Dorsolateral prefrontal cortex (tissue), 122 donors: ENCODE measurements at places on chromosomes 6 and 20.
A peak's percentile ranks its signal among the peaks of the same experiment; 100 is the strongest.

DNA sequence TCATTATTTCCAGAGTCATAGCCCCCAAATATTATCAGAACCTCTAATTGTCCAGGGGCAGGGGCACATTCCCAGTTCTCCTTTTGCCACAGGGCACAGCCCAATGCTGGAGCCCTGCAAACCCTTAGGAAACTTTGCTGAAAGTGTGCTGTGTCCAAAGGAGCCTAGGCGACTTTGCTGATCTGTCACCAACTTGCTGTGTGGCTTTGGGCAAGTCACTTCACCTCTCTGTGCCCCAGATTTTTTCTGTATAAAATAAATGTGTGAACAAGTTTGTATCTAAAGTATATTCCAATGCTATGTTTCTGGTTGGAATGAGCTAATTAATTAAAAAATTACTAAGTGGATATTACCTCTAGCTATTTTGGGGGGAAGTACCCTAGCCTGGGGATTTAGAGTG, 25.4 kb upstream of the BCAS1 start:
- DNase-seq = no peak

- DNase-seq = no peak
These were observed 21.0 kb upstream of the NKX2-2 start for GRCh38 chr20:21534886-21535285.

GRCh38 chr6:128981716-128982115, 98.8 kb downstream of the LAMA2 start:
- DNase-seq = no peak

GRCh38 chr6:136859430-136859829, 37.0 kb downstream of the PEX7 start:
- DNase-seq = no peak

GRCh38 chr20:45911486-45912343, at the start of gene PLTP:
Gene PLTP, minus strand, starts transcription at chr20:45912155. Its CDS starts 703 bp downstream, at chr20:45911452.
- peak; percentile 48 for DNase-seq

DNA sequence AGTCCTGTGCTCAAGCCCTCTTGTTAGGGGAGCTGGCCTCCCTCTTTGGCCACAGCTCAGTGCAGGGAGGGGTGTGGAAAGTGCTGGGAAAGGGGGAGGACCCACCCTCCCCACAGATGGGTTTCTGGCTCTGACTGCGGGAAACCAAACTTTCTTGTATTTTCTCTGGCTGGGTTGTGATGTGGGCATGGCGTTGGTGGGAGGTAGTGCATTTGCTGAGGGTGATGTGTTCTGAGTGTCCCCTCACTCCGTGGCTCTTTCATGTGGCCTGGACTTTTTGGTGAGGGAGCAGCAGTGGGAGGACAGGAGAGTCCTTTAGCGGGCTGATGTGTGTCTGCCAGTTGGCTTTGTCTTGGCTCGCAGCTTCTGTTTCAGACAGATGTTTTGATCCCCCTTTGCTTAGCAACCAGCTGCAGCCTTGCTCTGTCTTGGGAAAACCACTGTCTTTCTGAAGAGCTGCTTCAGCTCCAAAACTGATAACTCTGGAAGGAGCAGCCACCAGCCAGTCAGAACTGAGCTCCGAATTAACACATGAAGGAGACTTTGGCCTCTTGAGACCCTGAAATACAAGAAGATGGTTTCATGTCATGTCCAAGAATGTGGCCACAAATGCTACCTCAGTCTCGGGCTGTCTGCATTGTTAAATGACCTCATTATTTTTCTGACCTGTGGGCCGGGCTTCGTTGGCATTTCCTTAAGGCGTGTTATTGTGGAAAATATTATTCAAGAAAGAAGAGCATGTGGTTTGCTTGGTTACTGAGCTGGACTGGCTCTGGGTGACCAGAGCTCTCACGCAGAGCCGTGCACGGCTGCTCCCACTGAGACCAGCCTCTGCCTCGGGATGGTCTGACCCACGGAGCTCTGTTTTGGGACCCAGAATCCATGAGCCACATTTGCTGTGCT, 21.5 kb downstream of the SYNJ2 start:
- peak; percentile 27 for DNase-seq

GRCh38 chr6:33333666-33334065, 16.1 kb upstream of the ZBTB22 start:
- no peak for DNase-seq

DNA sequence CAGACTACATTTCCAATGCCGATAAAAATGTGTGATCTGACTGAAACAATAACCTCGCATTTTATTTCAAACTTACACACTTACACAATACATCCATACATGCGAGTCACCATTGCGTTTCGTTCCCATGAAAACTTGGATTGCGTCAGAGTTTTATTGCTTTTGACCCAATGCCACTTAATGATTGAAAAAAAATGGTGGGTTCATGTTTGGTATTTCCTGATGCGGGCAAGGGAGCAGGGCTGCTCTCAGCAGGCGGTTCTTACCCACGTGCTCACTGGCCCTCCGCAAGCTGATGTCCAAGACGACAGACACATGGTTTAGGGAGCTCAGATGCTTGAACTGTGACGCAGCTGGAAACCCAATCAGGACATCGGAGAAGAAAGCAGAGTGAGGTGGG, 281.0 kb upstream of the SULF2 start:
- no peak for DNase-seq

DNA sequence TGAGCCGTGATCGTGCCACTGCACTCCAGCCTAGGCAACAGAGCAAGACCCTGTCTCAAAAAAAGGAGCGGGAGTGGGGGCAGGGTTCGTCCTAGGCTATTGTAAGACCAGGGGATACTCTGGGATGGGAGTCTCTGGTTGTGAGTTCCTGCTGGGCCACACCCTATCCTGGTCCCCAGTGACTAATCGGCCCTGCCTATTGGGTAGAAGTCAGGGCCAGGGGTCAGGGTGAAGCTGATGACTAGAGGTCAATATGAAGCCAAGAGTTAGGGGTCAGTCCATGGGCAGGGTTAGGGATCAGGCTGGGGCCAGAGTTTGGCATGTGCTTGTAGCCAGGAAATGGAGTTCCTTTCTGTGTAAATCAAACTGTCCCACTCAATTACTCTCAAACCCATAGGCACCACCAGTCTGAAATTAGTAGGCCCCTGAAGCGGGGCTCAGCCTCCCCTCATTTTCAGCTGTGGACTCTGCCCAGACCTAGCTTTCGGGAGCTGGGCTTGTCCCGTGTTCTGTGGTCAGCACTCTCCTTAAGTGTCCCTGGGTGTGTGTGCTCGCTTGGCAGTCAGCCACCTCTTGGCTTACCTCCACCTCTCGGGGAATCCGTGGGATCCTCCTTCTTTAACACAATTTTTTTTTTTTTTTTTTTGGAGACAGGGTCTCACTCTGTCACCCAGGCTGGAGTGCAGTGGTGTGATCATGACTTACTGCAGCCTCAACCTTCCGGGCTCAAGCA, 1.8 kb downstream of the HSPA12B start:
- no peak for DNase-seq

GRCh38 chr6:25253351-25253750, 25.8 kb upstream of the CARMIL1 start:
- no peak for DNase-seq

- DNase-seq = no peak
These were observed 13.7 kb downstream of the BCL2L1 start for GRCh38 chr20:31708736-31709534.

GRCh38 chr6:19655744-19656143, 181.4 kb upstream of the ID4 start:
- no peak for DNase-seq

DNA sequence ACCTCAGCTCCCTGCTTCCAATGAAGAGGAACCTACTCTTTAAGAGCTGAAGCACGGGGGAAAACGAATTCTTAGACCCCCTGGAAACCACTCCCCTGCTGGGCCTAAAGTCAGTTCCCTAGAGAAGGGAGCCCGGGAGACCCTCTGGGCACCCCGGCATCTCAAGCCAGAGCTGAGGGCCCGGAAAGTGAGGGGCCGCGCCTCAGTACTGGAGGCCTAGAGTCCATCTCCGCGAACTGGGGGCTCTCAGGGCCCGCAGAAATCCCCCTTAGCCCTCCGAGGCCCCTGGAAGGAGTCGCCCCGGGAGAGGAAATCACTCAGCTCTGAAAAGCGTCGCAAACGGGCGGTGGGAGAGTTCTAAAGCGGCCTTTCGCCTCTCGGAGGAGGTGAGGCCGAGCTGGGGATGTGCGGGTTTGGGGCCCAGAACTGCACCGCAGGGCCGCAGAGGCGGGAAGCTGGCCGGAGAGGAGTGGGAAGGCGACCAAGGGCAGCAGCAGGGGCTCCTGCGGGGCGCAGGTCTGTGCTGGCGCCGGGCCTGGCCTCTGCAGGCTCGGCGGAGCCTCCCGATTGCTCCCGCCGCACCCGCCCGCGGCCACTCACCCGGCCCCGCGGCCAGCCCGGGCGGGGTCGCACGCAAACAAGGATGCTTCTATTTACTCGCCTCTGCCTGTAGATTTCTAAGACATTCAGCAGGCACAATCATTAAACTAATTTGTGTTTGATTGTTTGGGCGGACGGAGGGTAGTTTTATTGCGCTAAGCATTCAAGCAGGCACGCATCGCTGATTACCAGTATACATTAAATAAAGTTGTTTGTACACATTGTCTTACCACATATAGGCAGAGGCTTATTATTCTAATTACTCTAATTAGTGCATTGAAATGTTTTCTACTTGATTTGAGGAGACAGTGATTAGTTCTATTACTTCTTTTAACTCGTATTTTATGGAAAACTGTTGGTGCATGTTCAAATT, 9.2 kb downstream of the POU3F2 start:
- DNase-seq = no peak

GRCh38 chr20:52676283-52676995, 295.7 kb upstream of the TSHZ2 start:
- DNase-seq = no peak

- no peak for DNase-seq
These were observed 6.0 kb upstream of the TRIM26 start for GRCh38 chr6:30219244-30219643.

DNA sequence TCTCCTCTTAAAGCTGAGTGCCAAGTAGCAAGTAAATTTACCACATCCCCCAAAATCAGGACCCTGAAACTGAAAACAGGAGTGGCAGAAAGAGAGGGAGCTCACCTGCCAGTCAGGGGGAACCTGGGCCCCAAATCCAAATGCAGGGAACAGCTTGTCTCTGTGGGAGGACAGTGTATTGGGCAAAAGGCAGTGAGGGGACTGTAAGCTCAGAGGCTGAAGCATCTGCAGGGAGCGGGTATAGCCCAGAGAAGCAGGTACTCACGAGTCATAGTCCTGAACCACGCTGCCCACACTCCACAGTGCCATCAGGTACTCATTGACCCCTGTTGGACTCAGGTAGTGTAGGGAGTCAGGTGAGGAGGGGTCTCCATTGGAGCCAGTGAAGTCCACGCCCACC, 15.0 kb downstream of the SPAG4 start:
- no peak for DNase-seq

DNA sequence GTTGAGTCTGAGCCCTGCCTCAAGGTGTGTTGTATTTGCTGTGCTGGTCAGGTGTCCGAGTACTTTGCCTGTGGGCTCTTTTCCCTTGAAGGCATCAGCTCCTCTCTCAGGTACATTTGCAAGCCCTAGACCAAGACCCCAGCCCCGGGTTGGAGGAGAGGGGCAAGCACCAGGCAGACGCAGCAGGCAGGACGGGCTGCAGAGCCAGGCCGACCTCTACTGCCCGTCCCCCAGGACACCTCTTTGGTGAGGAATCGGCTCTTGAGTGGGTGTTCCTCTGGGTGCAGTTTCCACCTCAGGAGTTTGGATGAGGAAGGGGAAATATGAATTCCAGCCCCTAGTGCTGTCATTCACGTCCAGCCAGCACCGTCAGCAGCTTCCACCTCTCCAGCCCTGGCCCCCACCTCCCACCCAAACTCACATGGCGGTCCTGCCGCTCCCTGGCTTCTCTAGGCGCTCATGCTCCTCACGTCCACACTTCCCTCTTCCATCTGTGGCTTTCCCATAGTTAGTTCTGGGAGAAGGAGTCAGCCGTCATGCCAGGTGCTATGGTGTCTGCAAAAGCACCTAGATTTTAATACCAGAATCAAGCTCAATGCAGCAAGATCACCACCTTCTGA, 183.9 kb downstream of the DLL1 start:
- peak; percentile 24 for DNase-seq

GRCh38 chr6:119036081-119036480, 42.4 kb downstream of the FAM184A start:
- DNase-seq = no peak

- DNase-seq = no peak
These were observed 7.3 kb downstream of the ECI2 start for GRCh38 chr6:4128072-4128471.

DNA sequence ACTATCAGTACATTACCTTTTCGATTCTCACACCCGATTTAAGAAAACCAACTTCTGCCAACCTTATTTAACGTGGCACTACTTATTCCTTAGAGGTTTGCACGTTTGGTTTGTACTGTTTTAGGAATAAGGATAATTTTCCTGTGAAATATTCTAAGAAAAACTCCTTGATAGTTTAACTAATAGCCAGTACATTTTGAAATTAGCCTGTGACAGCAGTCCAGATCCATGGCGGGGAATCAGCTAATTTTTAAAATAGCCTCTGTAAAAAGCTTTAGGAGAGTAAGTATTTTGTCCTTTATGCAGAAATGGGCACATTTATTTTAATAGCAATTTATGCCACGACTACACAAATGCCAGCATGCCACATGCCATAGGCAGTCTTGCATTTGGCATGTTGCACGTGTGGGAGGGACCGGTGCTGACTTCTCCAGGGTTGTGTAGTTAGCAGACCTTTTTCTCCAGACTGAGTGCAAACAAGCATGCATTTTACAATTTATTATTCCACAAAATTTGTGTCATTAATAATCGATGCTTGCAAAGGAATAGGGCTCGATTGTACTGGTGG, 6.2 kb downstream of the FOXC1 start:
- no peak for DNase-seq

DNA sequence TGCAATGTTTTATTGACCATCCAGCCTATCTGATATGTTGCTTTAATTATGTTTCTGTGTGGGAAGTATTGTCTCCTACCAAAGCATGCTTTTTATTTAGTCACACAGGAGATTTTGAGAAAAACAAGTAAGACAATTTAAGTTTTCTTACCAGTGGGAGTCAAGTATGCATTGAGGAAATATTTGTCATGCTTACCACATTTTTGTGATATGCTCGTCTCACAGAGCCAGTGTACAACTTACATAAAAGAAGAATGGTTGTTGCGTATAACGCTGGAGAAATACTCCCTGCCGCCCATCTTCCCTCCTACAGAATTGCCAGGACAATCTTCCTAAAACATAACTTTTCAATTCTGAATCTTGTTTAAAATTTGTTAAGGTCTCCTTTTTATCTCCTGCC, 37.1 kb upstream of the FILIP1 start:
- no peak for DNase-seq

DNA sequence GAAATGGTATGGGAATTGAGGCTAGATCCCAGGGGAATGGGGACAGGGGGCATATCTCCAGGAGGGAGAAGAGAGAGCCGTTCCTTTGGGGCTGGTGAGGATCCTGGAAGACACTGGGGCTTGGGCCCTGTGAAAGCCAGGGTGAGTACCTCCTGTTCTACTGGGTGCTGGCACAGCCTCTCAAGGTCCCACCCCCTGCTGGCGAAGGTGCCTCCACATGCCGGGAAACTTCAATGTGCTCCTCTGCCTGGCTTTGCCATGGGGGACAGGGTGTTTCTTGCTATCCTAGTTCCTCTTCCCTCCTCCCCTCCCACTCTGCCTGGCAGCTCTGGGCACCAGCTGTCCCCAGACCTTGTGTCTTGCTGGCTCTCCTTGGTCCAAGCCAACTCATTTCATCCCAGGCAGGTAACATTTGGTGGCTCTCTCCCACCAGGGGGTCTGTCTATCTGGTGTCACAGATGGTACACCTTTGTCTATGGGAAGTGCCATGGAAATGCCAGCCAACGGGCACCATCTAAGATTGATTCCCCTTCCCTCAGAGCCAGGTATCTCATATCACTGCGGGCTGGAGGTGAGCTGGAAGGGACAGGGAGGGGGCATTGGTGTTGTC, 56.8 kb downstream of the MDGA1 start:
- no peak for DNase-seq
